ENCODE measurements at places on chromosomes 12 and 14.
A peak's percentile ranks its signal among the peaks of the same experiment; 100 is the strongest.

GRCh38 chr12:28603801-28604200, 413.5 kb downstream of the CCDC91 start:
- DNase-seq, result no peak

GRCh38 chr12:57128519-57129247, 400 bp downstream of the LRP1 start:
- DNase-seq, result no peak

DNA sequence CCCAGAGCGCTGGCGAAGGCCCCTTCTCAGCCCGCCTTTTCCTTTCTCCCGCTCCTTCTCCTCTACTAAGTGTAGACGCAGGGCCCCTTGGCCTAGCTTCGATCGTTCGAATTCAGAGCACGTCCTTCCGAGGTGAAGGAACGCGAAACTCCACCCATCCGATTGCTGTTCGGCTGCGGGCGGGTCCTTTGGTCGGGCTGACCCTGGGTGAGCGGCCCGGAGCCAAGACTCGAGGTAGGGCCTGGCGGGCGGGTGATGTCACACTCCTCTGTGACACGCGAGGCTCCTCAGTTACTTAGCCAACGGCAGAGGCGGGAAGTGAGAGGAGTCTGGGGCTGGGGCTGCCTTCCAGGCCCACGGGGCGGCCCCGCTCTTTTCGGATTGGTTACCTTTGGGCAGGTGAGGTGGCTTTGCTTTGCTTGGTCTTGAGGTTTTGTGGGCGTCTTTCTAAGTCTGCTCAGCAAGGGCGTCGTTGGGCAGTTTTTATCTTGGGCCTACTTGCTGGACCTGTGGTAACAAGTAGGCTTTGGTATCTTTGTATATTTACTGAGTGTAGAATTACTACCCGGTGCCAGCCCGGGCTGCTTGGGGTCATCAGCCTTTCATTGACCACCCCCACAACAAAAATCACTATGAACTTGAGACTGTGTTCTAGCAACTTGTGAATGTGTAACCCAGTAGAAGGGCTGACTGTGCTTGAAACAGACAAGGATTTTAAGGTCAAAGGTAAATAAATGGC, 694 bp downstream of the TMBIM6 start:
- DNase-seq, result peak; percentile 84

GRCh38 chr14:32186248-32186647, 15.6 kb upstream of the RNU6-7 start:
- no peak for DNase-seq

DNA sequence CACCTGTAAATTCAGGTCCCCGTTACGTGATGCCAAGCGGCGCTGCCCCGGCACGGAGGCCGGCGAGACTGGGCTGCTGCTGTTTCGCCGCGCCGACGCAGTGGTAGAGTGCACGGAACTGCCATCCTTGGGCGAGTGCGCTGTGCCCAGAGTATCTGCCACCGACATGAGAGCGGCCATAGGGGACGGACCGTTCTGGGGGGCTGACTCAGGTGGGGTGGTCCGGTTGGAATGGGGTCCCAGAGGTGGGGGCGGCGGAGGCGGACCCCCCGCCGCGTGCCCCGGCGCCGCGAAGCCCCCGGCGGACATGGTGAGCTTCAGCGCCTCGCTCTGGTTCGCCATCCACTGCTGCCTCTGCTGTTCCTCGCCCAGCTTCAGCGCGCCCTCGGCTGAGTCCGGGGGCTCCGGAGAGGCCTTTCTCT, 2.8 kb downstream of the IRF2BPL start:
- DNase-seq, result no peak

Data from CD4-positive, alpha-beta T cell (primary cell).